ENCODE measurements at places on chromosomes 7 and 10.

DNA sequence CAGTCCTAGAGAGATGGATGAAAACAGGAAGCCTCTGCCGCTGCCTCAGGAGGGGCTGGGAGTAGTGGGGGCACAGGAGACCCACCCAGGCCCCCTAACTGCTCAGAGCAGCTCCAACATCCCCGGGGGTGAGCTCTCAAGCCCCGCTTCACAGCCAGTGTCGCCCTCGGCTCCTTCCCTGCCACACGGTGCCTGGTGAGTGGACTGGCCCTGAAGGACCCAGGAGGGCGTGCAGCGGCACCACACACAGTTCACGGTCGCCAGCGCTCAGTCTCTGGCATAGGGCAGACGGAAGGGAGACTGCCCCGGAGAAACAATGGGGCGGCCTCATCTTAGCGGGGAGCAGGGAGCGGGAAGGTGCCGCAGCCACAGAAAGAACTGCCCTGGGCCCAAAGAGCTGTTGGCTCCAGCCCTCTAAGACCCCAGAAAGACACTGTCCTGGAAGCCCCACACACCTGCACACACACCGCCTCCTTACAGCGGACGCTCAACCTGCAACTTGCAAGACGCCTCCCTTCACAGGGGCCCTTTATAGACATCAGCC is 1.2 kb downstream of the CLDN15 start:
- no peak for DNase-seq

DNA sequence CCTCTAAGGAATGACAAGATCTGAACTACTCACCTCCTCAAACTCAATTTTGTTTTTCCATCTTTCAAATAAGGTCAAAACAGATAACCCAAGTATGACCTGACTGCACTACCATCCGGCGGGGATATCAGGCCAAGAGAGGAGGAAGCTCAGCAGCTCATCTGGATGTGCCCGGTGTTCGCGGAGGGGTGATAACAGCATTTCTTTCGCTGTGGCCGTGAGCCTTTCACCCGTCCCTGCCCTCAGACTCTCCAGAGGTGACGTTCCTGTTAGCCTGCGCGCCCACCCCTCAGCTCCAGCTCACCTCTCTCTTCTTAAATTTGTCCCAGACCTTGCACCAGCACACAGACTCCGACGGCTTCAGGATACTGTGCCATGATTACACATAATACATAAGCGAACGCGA is 526 bp downstream of the ZNF248 start:
- no peak for DNase-seq

DNA sequence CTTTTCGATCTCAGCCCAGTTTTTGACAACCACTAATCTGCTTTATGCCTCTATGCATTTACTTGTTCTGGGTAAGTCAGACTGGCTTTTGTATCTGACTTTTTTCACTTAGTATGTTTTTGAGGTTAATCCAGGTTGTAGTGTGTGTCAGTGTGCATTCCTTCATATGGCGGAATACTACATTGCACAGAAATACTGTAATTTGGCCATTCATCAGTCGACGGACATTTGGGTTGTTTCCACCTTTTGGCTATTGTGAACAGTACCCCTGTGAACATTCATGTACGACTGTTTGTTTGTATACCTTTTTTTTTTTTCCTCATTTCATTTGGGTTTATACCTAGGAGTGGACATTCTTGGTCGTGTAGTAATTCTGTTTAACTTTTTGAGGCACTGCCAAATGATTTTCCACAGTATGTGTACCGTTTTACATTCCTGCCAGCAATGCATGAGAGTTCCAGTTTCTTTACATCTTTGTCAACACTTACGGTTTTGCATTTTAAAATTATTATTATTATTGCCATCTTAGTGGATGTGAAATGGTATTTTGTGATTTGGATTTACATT is 57.4 kb downstream of the MKLN1 start:
- DNase-seq: no peak

GRCh38 chr10:105679781-105680180 is 1038.7 kb downstream of the SORCS3 start:
- no peak for DNase-seq

- DNase-seq: no peak
Measured at GRCh38 chr10:109996225-109996624, 11.6 kb upstream of the ADD3 start.

DNA sequence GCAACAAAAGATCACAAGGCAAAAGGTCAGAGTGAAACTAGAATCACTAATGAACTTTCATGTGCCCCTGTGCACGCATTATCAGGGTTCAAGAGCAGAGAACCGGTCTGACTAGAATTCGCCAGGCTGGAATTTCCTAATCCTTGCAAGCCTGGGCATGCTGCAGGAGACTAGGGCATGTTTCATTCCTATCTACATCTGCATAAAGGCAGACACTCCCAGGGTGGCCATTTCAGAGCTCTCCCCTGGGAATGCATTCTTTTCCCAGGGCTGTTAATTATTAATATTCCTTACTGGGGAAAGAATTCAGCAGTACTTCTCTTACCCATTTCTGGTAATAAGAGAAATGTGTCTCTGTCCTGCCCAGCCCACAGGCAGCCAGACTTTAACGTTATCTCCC is 90.5 kb downstream of the CDC14C start:
- DNase-seq: no peak

DNA sequence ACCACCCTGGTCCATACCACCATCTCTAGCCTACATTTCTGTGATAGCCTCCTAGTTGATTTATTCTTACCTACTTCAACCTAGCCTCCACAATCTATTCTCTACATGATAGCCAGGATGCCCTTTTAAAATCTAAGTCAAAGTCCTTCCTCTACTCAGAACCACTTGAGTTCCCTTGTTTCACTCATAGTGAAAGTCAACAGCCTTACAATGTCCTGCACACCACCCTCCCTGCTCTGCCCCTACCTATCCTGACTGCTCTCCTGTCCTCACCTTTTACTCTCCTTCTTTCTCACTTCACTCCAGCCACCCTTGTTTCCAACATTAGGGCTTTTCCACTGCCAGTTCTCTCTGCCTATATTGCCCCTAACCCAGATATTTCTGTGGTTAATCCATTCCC is 146.7 kb downstream of the GRM3 start:
- no peak for DNase-seq

GRCh38 chr7:23105086-23105643 is 420 bp upstream of the KLHL7 start:
- DNase-seq: no peak
